Kidney glomerular epithelial cell (primary cell): ENCODE measurements at places on chromosomes 11 and 22.

DNA sequence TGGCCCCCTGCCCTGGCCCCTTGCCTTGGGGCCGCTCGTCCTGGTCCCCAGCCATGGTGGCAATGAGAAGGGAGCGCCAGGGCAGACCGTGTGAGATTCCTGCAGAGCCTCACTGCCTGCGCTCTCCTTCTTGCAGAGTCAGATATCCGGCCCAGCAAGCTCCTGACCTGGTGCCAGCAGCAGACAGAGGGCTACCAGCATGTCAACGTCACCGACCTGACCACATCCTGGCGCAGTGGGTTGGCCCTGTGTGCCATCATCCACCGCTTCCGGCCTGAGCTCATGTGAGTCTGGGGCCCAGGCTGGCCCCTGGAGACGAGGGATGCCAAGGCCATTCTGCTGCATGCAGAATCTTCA is 114.1 kb downstream of the MICAL2 start:
- DNase-seq, result no peak

- DNase-seq, result no peak
Observed at GRCh38 chr11:104320097-104320496, 156.2 kb upstream of the PDGFD start.

DNA sequence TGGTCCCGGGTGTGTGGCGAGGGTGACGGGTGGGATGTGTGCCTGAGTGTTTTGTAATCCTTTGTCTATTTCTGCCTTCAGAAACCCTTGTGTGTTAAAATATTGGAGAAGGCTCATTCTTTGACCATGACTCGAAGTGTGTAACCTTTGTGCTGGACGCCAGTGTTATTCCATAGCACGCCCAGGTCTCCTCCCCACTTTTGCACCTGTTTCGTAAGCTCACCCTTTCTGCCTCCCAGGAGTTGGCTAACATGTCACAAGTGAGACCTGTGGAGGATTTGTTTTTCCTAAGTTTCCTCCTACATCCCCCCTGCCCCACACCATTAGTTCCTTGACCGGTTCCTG is 382 bp downstream of the C11orf54 start:
- DNase-seq, result no peak

GRCh38 chr11:17551347-17552040 is 4.4 kb downstream of the OTOG start:
- no peak for DNase-seq

DNA sequence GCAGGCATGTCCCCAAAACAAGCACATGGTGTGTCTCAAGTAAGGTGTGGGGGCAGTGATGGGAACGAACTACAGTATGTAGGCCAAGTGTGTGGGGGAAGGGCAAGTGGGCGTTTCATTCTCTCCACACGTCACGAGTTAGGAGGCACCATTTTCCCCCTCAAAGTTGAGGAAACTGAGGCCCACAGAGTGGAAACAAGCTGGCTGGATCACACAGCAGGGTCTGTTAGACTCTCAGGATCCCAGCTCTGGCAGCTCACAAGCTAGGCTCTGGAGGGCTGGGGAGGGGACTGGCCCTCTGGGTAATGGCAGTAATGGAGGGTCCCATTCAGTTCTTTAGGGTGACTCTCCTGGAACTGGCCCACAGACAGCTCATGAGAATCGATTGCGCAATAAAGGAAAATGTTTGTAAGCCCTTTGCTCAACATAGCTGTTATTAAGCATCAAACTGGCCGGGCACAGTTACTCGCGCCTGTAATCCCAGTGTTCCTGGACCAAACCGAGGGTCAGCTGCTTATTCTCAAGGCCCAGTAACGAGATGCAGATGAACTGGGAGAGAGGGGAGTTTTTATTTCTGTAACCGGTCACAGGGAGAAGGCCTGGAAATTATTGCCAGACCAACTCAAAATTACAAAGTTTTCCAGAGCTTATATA is 24.1 kb upstream of the TUB start:
- no peak for DNase-seq

DNA sequence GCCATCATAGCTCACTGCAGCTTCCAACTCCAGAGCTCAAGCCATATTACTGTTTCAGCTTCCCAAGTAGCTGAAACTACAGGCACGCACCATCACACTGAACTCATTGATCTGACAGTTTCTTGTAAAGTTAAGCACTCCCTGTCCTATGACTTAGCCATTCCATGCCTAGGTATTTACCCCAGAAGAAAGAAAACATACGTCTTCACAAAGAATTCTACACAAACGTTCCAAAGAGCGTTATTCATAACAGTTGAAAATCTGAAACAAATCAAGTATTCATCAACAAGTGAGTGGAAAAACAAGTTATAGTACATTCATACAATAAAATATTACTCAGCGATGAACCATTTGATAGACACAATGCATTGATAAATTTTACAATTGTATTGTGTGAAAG is 7.8 kb upstream of the NLRP10 start:
- DNase-seq, result no peak

- DNase-seq, result peak; percentile 27
Observed at GRCh38 chr11:125724125-125724524, 22.0 kb upstream of the PATE1 start.

- no peak for DNase-seq
Observed at GRCh38 chr11:64347193-64347867, 7.3 kb downstream of the CCDC88B start.

DNA sequence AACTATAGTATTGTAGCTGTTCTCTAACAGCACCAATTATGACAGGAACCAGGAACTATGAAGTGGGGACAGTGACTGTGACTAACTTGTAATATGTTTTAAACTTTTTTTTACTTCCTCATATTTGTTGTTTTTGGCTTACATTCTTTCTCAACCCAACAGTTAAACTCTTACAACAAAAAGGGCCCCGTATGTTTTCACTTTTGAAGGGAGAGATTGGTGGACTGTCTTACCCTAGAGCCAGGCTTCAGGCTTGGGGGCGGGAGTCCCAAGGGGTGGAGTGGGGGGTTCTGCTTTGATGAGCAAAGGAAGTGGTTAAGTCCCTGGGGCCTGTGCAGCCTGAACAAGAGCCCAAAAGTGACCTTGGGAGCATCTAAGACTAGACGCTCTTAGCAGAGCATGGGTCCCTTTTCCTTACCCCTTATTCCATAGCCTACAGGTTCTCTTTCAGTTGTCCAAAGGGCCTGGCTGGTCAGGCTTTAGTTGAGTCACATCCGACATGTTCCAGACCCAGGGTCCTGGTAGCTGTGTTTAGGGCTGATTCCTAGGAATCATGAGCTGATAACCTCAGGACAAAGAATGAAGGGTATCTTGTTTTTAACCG is 38.8 kb downstream of the STIM1 start:
- no peak for DNase-seq

DNA sequence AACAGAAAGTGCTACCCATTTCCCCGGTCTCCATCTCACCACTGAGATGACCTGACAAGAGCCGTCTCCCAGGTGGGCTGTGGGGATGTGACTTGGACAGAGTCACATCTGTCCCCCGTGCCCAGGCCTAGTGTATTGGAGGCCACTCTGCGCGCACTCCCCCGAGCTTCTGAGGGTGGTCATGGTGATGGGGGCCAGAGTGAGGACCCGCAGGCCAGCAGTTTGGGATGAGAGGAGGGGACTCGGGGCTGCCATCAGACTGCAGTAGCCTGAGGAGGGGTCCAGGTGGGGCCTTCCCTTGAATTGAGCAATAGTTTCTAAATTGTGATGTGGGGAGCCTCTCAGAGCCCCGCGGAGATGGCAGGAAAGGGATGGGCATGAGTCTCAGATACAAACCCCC is 852.6 kb downstream of the TBC1D22A start:
- DNase-seq, result no peak

- peak; percentile 27 for DNase-seq
Observed at GRCh38 chr11:66335531-66336233, 552 bp downstream of the RIN1 start.
